ENCODE measurements at places on chromosomes 7 and 10.

DNA sequence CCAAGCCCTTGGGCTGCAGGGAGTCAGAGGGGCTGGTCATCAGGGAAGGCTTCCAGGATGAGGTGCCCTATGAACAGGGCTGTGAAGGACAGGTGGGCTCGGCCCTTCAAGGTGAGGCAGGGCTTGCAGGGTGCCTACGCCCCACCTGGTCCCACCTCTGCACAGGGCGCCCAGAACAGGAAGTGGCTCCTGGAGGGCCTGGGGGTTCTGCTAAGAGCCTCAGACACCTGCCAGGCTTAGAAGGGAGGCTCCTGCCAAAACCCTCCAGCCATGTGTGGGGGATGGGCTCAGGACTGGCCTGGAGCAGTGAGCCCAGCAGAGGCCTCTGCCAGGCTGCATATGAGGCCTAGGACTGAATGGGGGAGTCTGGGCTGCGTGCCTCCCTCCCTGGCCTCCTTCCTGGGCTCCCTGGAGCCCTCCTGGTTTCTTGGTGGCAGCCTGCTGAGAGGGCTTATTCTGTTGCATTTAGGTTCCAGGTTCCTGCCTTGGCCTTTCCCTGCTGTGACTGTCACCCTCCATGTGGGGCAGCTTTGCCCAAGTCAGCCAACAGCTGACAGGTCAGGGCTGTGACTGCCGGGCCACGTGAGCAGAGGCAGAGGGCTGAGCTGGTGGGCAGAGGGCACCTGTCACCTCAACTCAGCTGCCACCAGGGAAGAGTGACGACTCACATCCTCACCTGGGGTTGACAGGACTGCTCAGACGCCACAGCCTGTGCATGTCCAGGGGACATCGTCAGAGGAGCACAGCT is 45.2 kb upstream of the MSMB start:
- DNase-seq = no peak

DNA sequence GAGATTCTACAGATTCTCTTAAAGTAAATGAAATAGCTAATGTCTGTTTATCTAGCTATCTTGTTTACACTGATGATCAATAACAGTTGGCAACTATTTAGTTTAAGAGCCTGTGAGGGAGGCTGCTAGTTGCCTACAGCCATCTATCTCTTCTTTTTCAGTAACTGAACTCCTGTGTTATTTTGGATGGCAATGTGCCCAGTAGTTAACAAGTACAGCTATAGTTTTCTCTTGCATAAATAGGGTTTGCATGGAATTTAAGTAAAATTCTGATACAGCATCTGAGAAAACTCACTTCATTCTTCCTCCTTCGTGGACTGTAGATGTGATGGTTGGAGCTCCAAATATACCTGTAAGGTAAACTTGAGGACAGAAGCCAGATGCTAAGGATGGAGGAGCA is 219.5 kb upstream of the POT1 start:
- DNase-seq = no peak

DNA sequence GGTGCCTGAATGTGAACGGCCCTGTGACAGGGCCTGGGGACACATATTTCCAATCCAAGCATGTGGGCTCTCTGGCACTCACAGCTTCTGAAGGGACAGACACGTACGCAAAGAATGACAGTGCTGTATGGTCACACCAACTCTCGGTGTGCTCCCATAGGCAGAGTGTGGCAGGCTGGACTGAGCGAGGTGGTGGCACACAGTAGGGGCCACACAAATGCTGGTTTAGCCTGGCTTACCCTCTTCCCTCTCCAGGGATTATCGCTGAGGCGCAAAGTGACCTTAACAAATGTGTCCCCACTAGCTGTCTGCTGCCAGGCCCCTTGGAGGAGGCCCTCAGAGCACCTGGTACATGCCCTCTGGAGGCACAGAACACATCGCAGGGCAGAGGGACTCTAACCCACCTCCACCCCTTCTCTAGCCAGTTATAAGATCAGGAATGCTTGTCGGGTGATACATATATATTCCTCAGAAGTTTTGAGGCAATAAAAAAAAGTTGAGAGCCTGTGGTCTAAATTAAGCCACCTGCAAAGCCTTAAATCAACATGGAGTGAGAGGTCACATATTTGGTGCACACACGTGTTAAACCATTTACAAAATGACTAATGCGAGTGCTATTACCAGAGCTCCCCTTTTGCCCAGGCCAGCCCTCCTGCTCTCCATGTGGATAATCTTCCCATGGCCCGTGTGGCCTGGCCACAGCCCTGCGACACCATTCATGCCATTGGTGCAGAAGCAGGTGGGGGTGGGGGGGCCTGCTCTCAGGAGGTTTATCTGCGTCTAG is 262.8 kb upstream of the GRB10 start:
- DNase-seq = peak; percentile 97

- no peak for DNase-seq
These were observed 3.1 kb downstream of the DDC start for GRCh38 chr7:50562136-50562535.

GRCh38 chr10:131689016-131689415 is 211.8 kb upstream of the PPP2R2D start:
- DNase-seq = no peak

DNA sequence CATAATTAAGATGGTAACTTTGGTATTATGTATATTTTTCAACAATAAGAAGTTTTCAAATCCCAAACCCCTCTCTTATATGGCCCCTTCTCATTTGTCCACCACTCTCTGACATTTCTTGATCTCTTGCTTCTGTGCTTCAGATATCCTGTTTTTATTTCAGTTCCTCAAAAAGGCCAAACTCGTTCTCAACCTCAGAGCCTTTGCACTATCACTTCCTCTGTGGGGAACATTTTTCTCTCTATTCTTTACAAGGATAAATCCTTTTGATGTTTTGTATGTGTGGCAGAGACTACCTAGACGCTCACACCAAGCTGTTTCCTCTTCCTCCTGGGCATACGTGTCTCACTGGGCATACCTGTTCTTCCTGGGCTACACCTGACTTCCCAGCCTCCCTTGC is 54.2 kb upstream of the FRMD4A start:
- no peak for DNase-seq

DNA sequence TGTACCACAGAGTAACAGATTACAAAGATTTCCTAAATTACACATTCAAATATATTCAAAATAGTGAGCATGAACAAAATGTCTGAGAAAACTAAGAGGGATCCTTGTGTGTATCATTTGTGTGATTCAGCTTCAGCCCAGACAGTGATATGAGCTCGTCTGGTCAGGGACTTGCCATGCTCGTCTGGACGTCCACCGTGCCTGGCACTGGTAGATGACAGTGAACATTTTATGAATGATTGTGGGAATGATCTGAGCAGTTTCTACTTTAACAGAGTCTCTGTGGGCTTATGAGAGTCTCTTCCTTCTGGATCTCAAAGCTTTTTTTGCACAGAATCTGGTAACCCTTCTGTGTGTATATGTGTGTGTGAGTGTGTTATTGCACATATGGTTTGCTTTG is 34.2 kb upstream of the ANKRD2 start:
- no peak for DNase-seq

DNA sequence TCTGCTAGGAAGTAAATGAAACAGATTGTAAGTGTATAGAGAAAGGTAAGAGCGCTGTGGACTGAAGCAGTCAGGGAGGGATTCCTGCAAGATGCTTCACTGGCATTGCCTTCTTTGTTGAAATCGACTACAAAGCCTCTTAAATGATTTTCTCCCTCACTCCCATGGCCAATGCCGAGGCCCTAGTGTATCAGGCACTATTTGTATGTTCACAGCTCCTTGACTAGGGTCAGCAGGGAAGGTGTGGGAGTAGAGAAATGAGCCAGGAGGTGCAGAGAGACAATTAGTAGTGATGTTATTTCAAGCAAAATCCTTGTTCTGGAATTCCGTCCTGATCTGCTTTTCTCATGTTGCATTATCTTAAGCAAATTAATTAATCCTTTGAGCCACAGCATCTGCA is 22.9 kb upstream of the DUSP5 start:
- no peak for DNase-seq

DNA sequence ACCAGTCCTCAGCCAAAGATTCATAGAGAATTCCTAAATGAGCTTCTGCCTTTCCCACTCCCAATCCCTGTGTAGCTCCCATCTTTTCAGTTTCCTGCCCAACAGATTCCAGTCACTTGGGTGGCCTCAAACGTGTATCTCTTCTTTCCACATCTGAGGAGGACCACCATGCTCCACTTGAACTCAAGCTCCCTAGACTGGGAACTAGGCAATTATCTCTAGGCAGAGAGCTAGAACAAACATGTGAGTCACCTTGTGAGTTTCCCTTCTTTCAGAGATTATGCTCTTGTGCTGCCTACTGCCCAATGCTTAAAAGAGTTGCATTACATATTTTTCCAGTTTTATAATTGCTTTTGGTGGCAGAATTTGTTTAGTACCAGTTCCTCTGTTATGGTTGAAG is 178.0 kb downstream of the MDFIC start:
- DNase-seq = peak; percentile 53

GRCh38 chr10:73116017-73116416 is 5.8 kb downstream of the NUDT13 start:
- DNase-seq = no peak

GRCh38 chr10:90204956-90205314 is 503.5 kb downstream of the KIF20B start:
- DNase-seq = no peak

- DNase-seq = no peak
These were observed 589.3 kb downstream of the DNAJB6 start for GRCh38 chr7:157926107-157926506.

- DNase-seq = no peak
These were observed 571.0 kb downstream of the SH2D4B start for GRCh38 chr10:81108516-81109199.

DNA sequence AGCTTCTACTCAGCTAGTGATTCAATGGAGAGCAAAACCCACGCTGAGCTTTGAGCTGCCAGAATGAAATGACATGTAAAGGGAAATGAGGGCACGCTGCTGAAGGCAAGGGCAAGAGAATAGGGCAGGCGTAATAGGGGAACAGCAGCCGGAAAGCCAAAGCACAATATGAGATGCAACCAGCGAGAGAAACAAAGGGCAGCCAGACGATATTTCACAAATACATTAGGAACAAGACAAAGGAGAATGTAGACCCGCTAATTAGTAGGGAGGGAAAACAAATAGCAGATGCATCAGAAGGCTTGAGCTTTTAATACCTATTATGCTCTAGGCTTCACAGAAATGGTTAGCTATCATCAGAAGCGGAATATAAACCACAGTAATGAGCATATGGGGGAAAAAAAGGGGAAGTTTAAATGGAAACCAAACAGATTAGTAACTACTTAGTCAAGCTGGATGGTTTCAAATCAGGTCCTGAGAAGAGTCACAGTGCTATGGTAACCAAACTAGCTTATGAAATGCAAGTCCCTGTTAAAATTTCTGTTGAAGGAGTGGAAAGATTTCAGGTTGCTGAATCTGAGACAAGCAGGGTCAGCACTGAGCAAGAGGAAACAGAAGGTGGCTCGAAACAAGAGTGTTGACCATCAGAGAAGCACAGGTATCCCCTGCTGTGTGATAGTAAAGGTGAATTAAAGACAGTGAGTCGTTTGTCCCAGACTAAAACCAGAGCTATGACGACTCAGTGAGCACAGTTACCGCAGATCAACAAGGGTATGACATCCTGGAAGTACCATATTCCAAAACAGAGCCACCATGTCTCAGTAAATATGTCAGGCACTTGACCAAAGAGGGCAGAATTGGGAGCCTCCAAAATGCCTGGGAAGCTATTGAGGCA is 496.9 kb upstream of the CELF2 start:
- no peak for DNase-seq

- no peak for DNase-seq
These were observed 49.1 kb downstream of the PRKCQ start for GRCh38 chr10:6530966-6531365.

DNA sequence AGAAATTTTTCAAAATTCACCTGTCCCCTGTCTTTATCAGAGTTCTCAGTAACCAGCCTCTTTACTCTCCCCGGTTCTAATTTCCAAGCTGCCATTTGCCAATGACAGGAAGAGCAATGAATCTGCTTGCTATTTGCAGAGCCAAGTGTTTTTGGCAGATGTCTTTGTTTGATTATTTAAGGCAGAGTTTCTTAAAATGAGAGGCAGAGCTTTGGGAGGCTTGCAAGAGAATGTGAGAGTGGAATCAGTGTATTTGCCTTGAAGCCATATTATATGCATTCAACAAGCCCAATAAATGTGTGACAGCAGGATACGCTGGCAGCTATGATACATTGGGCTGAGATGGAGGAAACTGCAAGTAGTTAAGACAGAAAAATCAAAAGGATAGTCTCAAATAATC is 196.5 kb downstream of the PHF14 start:
- DNase-seq = no peak

DNA sequence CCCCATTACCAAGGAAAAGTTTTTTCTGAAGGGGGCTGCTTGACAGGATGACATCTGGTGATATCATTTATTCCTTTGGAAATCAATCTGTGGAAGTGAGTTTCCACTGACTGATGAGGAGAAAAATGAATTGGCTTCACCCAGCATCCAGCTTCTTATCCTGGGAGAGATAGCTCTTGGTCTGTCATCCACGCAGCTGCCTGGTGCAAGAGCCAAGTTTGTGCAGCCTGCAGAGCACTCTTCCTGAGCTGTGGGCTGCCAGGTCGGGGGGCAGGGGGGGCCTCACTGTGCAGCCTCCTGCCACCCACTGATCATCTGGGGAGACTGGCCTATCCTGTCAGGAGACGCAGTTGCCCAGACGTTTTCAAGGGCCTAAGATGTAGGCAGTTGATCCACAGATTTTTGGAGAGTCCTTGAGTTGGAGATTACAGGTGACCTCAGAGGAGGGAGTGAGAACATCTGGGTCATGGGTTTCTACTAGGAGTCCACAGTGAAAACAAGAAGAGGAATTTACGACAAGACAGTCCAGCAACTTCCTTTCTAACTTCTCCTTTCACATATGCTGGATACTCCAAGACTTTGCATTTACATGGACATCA is 75.4 kb downstream of the EGFR start:
- DNase-seq = no peak

GRCh38 chr7:156614434-156615264 is 25.9 kb upstream of the RNF32 start:
- DNase-seq = peak; percentile 8

GRCh38 chr7:31099451-31100444 is 47.6 kb downstream of the ADCYAP1R1 start:
- DNase-seq = no peak

DNA sequence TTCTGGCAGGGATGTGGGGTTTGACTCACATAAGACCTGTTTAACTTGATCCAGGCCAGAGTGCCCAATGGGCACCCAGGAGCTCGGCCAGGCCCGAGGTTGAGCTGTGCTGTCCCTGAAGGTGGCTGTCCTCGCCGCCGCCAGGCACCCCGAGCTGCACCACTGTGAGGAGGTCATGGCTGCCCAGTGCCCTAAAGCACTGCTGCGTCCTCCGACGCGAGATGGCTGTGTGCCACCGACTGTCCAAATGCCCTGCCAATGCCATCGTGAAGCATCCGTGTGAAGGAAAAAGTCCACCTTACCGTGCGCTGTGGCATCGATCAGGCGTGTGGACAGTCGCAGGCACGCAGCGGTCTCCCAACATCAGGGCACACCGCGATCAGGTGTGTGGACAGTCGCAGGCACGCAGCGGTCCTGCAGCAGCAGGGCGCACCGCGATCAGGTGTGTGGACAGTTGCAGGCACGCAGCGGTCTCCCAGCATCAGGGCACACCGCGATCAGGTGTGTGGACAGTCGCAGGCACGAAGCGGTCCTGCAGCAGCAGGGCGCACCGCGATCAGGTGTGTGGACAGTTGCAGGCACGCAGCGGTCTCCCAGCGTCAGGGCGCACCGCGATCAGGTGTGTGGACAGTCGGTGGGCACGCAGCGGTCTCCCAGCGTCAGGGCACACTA is 120.3 kb downstream of the VIPR2 start:
- no peak for DNase-seq

Measured in LoVo (cell line).